ENCODE measurements at places on chromosomes 13 and 19.

DNA sequence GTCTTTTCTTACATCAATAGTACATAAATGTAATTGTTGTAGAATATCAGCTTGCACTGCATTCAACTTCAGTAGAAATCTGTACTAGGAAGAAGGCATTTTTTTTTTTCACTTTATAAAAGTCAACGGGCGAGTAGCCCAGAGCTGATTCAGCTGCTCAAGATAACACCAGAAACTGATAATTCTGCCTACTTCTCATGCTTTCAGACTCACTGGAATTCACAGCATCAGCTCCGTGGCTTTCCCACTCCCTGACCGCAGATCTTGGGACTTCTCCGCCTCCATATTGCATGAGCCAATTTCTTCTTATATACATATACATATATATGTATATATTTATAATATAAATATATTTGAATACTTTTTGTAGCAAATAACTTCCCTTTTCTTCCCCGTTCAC lies 263.1 kb upstream of the RXFP2 start:
- DNase-seq, result no peak

GRCh38 chr13:44764302-44764692 lies 188.2 kb upstream of the TSC22D1 start:
- DNase-seq, result no peak

GRCh38 chr13:45441633-45442032 lies 23.1 kb upstream of the COG3 start:
- DNase-seq, result no peak

- DNase-seq, result no peak
Measured at GRCh38 chr13:40434516-40435397, 231.7 kb downstream of the FOXO1 start.
